Inflammatory macrophage treated with lipopolysaccharide for 4 hours (primary cell): ENCODE measurements at places on chromosomes 6 and 20.

DNA sequence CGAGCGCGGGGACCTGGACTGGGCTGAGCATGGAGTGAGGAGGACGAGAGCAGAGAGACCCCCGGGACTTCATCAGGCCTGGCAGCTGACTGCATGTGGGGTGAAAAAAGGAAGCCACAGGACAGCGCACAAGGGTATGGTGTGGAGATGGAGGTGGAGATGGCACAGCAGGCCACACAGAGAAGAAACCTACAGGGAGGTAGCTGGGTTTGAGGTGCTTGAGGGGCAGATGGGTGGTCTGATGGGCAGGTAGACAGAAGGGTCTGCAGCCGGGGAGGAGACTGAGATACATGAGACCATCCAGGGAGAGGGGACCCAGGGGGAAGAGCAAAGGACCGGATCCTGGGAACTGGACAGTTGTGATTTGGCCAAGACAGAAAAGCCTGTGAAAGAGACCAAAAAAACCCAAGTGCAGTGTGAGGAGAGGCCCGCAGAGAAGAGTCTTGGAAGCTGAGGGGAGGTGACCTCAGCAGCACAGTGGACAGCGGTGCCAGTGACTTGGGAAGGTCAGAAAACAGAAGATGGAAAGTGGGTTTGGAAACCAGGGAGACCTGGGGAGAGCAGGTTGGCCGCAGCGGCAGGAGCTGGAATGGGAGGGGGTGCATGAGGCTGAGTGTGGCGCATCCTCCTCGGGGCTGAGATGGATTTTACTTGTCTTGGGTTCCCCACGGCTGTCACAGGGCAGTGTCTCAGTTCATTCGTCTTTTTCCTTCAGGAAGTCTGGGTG lies 5.5 kb downstream of the HLA-DPB1 start:
- peak; percentile 9 for DNase-seq

GRCh38 chr6:65098349-65098748 lies 608.7 kb downstream of the EYS start:
- no peak for DNase-seq

DNA sequence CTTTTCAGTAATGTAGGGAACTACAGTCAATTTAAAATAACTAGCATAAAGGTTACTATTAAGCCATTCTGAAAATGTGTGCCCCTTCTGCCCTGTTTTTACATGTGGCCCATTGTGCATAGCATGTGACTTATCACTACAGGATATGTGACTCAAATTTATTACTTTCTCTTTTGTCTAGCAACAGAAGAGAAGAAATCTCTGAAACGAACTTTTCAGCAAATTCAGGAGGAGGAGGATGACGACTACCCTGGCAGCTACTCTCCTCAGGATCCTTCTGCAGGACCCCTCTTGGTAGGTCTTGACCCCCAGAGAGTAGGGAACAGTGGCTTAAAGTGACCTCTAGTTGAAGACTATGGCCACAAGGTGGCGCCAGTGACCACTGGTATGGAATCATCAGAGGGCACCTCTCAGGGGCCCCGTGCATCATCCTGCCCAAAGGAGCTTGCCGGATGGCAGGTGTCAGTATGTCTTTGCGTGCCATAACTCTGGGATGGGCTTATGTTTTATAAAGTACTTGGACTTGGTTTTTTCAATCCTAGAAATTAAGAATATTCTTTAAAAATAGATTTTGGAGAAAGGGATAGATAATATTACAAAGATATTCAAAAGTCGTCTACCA lies 23.9 kb downstream of the RPRD1B start:
- DNase-seq, result peak; percentile 66

GRCh38 chr6:45640811-45641210 lies 263.1 kb upstream of the SUPT3H start:
- no peak for DNase-seq

DNA sequence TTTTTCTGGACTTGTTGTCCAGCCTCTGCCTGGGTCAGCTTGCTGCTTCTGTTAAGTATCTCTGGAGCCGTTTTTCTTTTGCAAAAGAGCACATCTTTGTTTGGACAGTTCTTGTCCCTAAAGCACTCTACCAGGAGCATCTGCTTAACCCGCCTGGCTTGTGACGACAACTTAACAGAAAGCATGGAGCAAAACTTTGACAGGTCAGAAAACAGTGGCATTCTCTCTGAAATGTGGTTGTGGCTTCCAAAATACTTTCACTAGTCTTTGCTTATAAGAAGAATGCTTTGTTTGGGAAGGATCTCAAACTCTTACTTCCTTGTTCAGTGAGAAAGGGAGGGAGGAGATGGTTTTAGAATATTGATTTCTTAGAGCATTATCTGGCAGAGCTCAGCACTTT lies 47.6 kb downstream of the CD109 start:
- no peak for DNase-seq

DNA sequence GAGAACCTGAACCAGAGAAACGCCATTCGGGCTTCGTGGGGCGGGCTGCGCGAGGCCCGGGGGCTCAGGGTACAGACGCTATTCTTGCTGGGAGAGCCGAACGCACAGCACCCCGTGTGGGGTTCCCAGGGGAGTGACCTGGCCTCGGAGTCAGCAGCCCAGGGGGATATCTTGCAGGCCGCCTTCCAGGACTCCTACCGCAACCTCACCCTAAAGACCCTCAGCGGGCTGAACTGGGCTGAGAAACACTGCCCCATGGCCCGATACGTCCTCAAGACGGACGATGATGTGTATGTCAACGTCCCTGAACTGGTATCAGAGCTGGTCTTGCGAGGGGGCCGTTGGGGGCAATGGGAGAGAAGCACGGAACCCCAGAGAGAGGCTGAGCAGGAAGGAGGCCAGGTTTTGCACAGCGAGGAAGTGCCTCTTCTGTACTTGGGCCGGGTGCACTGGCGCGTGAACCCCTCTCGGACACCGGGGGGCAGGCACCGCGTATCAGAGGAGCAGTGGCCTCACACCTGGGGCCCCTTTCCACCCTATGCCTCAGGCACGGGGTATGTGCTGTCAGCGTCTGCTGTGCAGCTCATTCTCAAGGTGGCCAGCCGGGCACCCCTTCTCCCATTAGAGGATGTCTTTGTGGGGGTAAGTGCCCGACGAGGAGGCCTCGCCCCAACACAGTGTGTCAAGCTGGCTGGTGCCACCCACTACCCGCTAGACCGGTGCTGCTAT lies 904 bp downstream of the B3GALT4 start:
- no peak for DNase-seq

DNA sequence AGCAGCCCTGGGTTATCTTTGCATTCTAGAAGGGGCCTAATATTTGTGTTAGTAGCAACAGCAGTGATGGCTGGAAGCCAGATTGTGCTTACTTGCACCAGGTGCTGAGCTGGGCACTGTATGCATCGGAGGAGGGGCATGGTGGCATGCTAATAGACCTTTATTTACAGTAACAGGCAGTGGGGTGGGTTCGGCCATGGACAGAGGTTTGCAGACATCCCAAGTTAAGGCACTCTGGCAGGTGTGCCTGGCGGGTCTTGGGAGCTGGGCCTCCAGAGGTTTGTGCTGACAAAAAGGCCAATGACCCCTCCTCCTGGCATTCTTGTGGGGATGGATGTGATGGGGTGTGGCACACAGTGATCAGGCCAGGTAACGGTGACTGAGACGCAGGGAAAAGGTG lies 39.0 kb upstream of the CD93 start:
- DNase-seq, result no peak

DNA sequence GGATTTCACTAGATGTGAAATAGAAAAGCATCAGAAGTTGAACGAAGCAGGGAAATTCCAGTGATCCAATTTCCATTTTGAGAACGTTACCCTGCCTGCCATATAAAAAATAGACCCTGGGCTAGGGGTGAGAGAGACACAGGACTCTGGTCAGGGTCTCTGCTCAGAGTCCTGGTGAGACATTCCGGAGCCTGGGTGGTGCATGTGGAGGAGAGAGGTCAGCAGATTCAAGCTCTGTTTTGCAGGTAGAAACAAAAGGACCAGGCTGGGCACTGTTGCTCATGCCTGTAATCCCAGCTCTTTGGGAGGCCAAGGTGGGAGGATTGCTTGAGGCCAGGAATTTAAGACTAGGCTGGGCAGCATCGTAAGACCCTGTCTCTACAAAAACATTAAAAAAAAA lies 17.9 kb downstream of the PKIG start:
- DNase-seq, result no peak

- DNase-seq, result no peak
These were observed 91.7 kb upstream of the PHACTR3 start for GRCh38 chr20:59512651-59513050.

DNA sequence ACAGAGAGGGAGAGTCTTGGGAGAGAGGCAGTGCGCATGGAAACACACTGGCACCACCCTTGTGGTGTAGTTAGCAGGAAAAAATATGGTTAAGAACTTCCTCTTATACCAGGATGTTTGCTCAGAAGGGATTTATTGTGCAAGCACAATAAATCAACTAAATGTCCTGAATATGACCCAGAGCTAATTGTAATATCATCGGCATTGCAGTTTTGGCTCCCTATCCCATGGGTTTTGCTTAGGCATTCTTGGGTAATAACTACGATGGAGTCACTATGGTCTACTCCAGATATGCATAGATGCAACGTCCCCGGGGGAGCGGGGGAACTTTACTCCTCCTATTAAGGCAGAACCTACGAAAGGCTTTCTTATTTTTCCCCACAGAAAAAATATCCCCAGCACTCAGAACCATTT lies 751.6 kb downstream of the EYS start:
- DNase-seq, result peak; percentile 34

- no peak for DNase-seq
These were observed 29.5 kb upstream of the PKIB start for GRCh38 chr6:122580737-122581136.

DNA sequence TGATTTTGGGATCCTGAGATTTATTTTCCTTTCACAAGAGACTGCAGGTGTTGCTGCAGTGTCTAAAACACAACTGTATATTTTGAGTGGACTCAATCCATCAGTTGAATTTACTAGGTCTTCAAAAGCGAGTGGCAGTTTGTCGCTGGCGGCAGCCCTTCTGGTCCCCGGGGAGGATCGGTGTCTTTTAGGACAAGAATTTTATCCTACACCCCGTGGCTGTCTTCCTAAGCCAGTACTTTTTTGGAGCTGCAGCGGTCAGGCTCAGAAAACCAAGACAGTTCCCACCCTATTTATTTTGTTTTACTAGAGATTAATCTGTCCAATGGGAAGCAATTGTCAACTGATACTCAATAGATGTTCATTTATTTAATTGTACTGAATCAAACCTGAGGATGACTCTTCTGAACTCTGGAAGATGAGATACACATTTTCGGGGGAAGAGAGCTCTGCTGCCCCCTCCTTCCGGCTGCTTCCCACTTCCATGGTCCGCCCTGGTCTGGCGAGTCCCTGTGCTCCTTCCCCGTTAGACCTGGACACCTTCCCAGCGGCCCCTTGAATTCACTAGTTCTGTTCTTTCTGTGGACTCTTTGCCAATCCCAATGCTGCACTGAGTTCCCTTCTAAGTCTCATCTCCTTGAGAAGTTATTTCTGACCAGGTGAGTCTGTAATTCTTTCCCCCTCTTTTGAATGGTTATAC lies 90.6 kb downstream of the ERMARD start:
- DNase-seq, result no peak

DNA sequence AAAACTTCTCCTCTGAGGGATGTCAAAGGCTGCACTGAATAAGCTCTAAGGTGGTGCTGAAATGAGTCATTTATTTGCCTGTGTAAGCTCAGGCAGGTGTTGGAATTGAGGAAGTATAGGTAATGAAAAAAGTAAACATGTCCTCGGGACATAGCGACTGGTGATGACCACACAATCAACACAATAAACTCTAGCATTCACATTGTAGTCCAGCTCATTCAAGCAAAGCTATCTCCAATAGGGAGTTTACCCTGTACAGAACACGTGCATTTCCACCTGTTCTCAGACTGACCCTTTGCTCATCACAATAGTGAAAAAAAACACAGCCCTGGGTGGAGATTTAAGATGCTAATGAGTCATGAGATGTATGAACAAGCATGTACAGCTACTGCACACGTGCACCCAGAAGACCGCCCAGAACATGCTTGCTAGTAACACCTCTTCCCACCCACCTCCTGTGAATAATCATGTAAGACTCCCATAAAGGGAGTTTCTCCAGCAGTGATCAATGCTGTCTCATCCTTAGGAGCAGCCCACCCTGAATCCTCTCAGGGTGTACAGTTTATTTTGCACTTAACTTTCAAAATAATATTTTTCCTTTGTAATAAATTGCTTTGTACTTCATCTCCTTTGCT lies 33.0 kb upstream of the POU5F1 start:
- DNase-seq, result peak; percentile 93

DNA sequence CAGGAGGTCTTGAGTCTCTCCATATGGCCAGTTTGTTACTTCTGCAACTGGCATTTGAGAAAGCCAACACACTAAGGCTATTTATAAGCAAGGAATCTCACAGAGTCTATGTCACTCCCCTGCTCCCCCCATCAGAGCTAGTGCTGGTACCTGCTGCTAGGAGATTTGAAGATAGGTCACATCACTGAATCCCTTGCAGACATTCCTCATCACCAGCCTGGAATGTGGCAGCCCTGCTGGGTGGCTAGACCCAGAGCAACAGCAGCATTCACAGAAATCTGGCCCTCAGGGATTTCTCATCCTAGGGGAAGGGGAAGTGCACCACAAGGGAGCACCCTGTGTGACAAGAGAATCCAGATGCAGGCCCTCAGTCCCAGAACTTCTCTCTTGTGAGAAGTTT lies 672.1 kb downstream of the HACE1 start:
- no peak for DNase-seq
